ENCODE measurements at places on chromosomes 3 and 15. TPM values are rescaled to one million over a fixed set of nuclear protein-coding genes. Genes with fewer than 3 reads are reported as not detected.

UBAP1L gene
- 0.20 TPM for total RNA-seq

CIDEC gene
- total RNA-seq: not detected

OR4F15 gene
- not detected for total RNA-seq

SPESP1 gene
- total RNA-seq: 5.6 TPM

FRMD5 gene
- 0.54 TPM for total RNA-seq

CTXN2 gene
- not detected for total RNA-seq

TMEM212 gene
- total RNA-seq: not detected

GOLGA6D gene
- total RNA-seq: not detected

PLXNA1 gene
- 16.5 TPM for total RNA-seq

CYP1A1 gene
- total RNA-seq: 30.3 TPM

All from mammary microvascular endothelial cell (primary cell).